MM.1S (cell line): ENCODE measurements at places on chromosomes 5 and 9.
A peak's percentile ranks its signal among the peaks of the same experiment; 100 is the strongest.

- DNase-seq: no peak
Observed at GRCh38 chr9:130463763-130464745, 19.3 kb downstream of the ASS1 start.

DNA sequence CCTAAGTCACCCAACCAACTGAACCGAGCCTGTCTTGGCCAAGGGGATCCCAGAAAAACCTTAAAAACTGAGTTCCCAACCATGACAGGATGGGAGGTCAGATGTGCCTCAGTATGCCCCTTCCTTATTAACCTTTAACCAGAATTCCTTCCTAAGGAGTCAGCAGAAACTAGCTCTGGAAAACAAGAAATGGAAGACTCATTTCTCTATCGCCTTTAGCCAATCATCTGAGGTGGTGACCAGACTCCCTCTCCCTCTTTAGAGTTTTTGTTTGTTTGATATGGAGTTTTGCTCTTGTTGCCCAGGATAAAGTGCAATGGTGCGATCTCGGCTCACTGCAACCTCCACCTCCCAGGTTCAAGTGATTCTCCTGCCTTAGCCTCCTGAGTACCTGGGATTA is 37.5 kb downstream of the SLC28A3 start:
- no peak for DNase-seq

DNA sequence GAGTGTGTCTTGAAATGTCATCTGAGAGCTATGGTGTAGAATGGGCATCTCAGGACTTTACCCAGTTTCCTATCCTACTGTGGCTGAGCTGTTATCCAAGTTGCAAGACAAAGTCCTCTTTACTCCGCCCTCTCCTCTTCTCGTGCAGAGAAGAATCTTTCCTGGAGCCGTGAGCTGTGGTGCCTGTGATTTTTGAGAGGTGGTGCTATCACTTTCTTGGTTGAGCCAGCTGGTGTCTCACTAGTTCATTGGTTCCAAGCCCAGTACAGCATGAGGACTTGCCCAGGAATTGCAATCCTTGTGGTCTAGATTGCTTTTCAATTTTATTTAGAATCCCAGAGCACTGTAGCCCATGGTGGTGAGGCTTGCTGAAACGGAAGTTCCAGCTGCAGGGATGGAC is 2300.3 kb downstream of the MAT2B start:
- DNase-seq: no peak

DNA sequence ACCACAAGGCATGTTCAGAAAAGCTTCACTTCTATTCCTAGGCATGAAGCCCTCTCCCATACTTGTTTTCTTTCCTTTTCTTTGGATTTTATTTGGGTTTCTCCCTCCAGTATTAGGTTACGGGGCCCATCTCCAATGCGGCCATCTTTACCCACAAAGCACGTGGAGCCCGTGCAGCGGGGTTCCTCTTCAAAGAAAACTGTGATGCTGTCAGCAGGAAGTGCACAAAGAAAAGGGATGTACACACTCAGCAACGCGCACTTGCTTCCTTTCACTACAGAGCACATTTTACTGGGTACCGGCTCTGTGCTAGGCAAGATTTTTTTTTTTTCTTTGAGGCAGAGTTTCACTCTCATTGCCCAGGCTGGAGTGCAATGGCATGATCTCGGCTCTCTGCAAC is 106.6 kb downstream of the COL23A1 start:
- peak; percentile 26 for DNase-seq

DNA sequence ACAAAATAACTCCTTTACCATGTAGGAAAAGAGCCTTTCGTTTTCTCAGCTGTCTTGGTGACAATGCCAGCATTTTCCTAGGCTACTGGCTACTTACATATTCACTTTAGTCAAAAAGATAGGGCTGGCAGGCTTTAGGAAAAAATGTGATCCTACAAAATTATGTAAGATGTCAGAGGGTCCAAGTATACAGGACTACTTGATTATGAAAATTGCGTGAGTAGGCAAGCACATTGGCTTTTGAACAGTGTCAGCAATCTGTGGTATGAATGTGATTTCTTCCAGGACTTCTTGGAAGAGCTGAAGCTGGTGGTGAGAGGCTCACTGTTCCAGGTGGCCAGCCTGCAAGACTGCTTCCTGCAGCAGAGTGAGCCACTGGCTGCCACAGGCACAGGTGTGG is 22.8 kb downstream of the THBS4 start:
- no peak for DNase-seq

DNA sequence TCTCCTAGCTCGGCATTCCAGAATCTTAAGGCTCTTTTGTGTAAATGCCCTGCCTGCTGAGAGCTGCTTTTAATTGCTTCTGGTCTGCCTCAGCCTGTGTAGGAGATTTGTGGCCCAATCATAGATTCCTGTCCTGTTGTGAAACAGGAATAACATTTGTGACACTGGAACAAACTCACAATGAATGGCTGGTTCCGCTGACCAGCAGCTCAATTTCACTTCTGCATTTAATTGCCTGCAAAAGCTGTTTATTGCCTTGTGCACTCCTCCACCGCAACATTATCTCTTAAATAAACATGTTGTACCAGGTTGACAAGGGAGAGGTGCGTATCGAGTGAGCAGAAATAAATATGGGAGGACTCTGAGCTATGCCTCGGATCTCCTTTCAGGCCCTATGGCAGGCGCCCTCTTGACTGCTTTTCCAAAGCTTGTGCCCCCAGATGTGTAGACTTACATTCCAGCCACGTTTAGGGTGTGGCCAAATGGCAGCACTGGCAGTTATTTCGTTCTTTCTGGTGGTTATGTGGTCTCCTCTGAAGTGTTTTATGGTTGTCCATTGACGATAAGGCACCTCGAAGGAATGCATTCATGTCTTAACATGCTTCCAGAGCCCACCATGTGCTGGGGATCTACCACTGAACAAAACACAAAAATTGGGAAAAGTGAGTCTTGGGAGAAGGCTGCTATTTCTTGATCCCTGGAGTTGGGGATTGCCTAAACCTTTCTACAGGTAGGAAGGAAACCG is 58.1 kb downstream of the DMRT1 start:
- no peak for DNase-seq

- DNase-seq: no peak
Observed at GRCh38 chr9:99516657-99517049, 294.6 kb downstream of the SEC61B start.

DNA sequence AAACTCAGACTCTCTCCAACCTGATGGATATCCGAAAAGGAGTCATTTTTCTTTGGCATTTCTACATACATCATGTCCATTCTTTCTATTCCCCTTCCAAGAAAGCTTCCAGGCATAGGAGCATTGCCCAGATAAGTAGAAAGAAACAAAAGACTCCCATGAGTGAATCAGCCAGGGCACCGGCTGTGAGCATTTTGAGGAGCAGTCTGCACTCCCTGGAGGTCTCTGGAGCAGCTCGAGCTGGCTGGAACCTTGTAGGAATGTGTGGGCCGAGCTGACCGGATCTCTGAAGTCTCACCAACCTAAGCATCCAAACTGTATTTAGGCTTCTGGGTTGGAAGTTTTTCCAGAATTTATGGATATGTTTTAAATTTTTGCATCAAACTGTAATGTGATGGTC is 161.4 kb upstream of the TRPC7 start:
- DNase-seq: no peak

DNA sequence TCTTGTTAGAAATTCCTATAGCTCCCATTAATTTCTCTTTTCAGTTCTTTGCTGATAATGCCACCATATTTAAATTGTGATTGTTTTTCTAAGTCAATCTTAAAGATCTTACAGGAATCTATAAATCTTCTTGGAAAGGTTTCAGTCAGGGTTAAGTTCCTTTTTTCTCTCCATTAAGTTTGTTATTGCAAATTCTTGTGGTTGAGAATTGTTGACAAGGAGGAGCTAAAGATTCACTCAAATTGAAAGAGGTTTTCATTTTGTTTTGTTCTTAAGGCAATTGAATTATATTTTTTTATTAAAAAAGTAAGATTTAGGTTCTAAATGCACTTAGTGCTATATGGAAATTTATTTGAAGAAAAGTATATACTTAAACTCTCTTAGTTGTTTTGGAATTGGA is 213.4 kb downstream of the PRR16 start:
- DNase-seq: no peak

- no peak for DNase-seq
Observed at GRCh38 chr5:14234204-14234603, 91.1 kb downstream of the TRIO start.

DNA sequence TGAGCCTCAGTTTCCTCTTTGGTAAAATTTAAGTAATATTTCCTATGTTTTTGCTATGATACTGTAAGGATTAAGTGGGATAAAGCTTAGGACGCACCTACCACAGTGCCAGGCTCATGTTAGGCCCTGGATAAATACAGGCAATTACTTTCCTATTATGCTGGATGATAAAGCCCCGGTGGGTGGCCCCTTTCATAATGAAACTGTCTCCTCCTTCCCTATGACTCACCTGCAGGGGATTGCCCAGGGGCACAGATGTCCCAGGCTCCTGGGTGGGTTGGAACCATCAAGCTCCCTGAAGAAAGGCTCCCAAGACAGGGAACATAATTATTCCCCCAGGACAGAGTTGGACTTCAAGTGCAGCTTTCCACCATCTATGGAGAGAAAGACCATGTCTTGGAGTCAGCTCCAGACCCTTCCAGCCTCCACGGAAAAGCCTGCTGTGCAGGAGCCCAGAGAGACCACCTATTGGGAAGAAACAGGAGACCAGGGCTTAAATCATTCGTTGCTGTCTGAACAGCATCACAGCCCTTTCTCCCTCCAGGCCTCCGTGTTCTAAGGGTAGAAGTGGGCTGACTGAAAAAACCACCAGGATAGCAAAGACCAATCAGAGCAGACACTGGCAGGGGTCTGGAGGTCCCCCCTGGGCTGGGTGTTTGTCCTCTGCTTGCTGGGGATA is 43.2 kb upstream of the FOXE1 start:
- DNase-seq: no peak

GRCh38 chr5:74136276-74136825 is 504.2 kb downstream of the ENC1 start:
- no peak for DNase-seq
